ENCODE measurements at places on chromosomes 6 and 20.

GRCh38 chr6:87661016-87661415 is 41.0 kb downstream of the AKIRIN2 start:
- peak; percentile 64 for DNase-seq

- peak; percentile 77 for DNase-seq
These were observed 255.4 kb downstream of the ATXN1 start for GRCh38 chr6:16505711-16506357.

DNA sequence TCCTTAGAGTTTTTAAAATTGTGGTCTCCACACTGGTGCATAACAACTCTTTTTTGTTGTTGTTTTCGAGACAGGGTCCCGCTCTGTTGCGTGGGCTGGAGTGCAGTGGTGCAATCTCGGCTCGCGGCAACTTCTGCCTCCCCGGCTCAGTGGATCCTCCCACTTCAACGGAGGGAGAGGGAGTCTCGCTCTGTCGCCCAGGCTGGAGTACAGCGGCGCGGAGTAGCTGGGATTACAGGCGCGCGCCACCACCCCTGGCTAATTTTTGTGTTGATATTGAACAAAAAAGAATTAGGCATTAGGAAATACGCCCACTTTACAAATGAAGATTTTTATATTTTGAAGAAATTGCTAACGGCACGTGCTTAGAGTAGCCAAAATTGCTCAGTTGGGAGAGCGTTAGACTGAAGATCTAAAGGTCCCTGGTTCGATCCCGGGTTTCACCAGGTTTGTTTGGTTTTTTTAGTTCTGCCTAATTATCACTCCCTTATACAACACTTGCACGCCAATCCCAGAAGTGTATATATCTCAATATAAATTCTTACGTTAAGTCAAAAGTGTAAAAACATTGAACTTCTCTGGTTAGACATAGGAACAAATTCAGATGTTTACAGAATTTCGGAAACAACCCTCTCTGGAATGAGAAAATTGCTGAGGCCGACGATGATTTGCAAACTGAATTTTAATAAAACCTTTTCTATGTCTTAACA is 159.6 kb downstream of the TRIM27 start:
- DNase-seq = no peak

GRCh38 chr6:154377726-154378125 is 21.1 kb upstream of the IPCEF1 start:
- no peak for DNase-seq

DNA sequence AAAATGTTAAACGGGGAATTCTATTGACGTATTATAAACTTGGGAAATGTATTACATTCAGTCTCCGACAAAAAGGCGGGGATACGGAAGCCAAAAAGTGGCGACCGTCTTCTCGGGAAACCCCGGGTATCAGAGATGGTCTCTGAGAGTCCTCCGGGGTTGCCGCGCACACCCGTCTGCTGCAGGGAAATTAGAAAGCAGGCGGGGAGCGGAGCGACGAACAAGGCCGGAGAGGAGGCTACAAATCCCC is 1.5 kb downstream of the SALL4 start:
- no peak for DNase-seq

DNA sequence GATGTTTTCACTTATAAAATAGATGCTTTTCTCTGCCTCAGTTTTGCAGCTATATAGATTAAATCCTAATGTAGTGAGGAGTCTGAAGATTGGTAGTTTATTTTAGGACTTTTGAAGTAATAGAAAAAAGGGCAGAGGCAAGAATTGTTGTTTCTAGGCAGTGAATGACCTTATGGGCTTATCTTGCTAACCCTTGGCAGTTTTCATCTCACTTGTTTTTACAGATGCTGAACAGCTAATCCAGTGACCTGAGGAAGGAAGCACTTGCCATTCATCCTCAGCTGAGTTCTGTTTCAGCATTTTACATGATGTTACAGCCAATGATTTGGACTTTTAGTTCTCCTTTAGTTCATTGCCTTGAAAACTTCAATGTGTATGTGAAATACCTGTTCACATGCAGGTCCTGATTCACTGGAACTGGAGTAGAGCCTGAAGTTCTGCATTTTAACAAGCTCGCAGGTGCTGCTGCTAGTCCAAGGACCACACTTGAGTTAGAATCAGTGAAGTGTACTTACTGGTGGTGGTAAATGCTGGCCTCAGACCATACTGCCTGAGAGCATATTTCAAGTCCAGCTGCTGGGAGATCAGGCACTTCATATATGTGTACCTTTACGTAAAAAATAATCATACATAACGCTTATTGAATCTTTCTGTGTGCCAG is 86.9 kb downstream of the TULP4 start:
- no peak for DNase-seq

DNA sequence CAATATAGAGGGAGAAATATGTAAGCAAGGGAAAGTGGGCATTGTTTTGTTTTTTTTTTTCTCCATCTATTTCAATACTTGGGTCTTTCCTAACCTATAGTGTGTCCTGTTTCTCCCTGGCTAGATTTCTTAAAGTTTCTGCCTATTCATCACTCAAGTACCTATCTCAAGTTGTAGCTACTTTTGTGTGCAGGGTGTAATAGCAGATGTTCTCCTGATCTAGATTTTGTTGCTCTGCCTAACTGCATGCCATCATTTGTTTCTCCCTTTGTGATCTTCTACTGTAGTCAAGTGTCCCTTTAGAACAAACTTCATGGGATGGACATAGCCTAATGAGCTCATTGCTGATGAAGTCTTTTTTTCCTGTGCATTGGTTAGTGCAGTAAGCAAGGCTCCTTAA is 45.8 kb downstream of the TOP1 start:
- DNase-seq = no peak

DNA sequence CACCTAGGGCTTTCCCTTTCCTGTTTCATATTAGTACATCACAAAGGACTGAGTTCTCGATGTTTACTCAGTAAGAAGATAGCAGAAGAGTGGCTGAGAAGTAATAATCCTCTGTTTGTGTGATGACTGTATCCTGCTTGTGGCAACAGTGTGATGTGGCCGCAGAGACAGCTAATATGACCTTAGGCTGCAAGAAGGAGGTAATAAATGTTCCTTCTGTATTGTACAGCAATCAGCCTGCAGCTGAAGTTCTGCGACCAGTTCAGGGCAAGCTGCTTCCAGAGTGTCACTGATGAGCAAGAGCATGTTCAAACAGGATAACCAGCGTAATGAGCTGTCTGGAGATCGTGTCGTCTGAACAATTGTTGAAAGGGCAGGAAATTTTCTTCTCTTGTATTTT is 70.9 kb downstream of the OPN5 start:
- no peak for DNase-seq

- peak; percentile 1 for DNase-seq
These were observed 117.4 kb upstream of the GRIK2 start for GRCh38 chr6:101276066-101276465.

GRCh38 chr6:32578962-32579361 is 10.7 kb downstream of the HLA-DRB1 start:
- no peak for DNase-seq

DNA sequence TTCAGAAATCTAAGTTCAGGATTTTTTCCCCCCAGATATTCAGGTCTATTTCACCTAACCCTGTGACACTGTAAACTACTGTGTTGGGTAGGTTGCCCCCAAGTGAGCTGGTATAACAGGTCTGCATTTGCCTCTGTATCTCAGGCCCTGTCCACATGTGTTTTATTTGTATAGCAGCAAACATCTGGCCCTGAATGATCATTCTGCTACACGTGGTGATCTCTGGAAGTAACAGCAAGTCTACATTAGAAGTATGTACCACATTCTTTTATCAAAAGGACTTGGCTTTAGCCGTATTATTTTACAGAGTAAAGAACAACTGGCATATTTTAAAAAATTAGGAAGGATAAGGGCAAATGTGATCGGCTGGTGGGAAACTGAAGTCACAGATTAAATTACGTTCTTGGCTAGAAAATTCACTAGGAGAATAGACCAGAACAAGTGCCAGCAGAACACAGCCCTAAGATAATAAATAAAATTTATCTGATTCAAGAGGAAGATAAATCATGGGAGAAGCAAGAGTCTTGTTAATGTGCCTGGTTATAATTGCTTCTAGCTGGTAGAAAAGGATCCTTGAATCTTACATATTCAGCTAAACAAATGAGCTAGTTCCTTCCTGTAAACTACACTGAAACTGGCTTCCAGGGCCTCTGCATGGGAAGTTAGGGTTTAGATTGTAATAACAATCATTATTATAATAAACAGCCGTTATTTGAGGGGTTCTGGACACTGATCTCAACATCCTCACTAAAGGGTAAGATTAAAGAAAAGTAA is 192.1 kb downstream of the SAMD5 start:
- DNase-seq = no peak

DNA sequence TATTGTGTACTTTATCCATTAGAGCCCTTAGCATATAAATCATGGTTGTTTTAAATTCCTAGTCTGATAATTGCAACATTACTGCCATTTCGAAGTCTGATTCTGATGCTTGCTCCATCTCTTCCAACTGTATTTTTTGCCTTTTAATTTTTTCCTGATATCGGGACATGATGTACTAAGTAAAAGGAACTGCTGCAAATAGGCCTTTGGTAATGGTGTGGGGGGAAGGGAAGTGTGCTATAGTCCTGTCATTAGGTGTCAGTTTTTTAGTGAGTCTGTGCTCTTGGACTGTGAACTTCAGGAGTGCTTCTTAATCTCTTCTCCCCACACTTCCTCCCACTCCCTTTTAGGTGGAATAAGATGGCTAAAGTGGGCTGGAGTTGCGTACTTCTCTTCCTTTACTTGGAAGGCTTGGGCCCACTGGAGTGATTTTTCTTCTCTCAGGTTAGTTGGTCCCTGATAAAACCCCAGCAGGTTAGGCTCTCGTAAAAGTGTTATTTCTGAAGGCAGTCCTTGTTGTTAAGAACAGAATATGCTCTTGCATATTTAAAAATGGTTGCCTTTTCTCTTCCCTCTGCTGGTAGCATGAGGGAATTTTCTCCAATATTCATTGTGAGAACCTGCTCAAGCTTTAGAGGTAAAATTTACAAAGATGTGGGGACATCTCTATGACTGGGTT is 18.1 kb downstream of the STXBP5 start:
- DNase-seq = no peak

DNA sequence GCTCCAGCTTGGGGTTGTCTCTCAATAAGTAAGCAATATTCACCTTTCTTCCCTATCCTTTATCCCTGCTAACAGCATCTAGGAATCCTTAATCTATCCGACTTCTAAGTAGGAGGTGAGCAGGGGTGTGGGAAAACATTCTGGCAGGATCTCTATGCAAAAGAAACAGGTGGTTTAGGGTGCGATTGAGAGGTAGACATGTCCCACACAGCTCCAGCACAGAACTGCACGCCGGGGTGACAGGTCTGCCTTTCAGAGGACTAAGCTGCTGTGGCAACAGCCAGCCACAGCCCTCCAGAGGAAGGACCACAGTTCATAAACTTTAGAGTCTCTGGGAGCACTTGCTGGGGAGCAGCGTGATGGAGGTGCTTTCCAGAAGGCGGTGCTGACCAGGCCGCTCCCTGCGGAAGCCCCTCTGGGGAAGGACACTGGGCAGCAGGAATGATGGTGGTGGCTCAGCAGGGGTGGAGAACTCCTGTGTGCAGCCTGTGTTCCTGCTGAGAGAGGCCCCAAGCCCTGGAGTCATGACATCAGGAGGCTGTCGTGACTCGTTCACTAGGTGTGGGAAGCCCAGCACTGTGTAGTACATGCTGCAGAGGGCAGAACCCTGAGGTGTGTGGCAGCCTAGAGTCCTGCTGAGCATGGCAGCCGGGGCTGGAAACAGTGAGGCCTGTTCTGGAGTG is 509.6 kb downstream of the PRKN start:
- DNase-seq = no peak

GRCh38 chr6:86586195-86586594 is 351.1 kb upstream of the HTR1E start:
- no peak for DNase-seq

GRCh38 chr6:37038292-37039198 is 33.1 kb downstream of the FGD2 start:
- peak; percentile 18 for DNase-seq

DNA sequence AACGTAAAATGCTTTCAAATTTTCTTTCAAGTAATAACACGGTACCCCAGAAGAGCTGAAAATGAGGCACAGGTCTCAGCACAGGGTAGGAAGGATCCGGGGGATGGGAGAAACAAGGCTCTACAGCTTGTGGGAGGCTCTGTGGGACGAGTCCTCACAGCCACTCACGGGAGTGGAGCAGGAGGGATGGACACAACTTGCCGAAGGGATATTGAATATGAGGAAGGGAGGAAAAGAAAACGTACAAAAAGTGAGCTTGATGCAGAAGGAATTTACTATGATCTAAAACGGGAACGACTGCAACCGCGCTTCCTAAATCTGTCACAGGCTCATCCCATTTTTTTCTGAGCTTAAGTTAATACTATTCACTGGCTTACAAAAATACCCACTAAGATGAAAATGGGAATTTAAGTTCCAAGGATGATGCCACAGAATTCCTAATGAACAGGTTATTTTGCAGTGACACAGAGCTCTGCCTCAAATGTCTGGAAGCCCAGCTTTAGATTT is 72.9 kb downstream of the FYN start:
- DNase-seq = no peak

DNA sequence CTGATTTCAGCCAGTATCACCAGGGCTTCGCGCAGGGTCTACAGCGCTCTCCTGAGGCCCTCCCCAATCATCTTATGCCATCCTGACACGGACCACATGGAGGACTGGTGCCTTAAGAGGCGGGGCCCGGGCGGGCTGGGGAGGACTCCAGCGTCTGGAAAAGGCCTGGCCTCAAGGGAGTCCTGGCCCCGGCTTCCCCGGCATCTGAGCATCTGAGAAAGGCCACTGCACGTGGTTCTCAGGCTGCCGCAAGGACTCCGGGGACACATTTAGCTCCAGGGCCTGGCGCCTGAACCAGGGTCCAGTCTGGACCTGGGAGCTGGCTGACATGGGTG is 21.4 kb downstream of the BHLHE23 start:
- no peak for DNase-seq

GRCh38 chr6:161091972-161092701 is 100.6 kb downstream of the MAP3K4 start:
- peak; percentile 75 for DNase-seq
